ENCODE measurements at places on chromosomes 16 and 17.

DNA sequence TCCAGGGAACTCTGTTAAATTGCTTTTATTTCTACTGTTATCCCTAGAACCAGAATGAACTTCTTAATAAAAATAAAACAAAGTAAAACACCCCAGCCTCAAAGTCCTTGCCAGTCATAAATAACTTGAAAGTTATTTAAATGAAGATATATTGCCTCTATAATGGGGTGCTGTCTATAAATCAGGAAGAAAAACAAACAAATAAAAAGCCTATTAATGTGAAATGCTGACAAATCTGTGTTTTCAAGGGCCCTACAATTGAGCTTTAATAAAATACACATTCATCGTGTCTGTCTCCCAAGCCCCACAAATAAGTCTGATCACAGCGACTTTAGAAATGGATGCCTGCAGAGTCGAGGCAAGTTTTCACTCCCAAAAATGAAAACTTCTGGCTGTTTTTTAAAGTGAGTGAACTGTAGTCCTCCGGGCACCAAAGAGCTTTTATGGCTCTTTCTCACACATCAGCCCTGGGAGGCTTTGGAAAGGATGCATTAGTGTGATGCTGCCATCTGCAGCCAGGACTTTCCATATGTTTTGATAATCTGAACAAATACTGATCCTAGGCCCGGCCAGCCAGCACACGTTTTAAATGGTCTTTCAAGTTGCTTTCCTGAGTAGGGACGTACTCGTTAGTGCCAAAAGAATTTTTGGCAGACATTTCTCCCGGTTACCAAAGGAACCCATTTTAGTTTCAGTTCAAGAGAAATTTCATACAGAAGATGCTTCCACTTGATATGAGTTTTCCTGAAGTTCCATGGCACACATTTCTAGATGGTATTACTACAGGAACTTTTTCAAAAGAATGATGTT, 16.3 kb downstream of the NACA2 start:
- no peak for DNase-seq

DNA sequence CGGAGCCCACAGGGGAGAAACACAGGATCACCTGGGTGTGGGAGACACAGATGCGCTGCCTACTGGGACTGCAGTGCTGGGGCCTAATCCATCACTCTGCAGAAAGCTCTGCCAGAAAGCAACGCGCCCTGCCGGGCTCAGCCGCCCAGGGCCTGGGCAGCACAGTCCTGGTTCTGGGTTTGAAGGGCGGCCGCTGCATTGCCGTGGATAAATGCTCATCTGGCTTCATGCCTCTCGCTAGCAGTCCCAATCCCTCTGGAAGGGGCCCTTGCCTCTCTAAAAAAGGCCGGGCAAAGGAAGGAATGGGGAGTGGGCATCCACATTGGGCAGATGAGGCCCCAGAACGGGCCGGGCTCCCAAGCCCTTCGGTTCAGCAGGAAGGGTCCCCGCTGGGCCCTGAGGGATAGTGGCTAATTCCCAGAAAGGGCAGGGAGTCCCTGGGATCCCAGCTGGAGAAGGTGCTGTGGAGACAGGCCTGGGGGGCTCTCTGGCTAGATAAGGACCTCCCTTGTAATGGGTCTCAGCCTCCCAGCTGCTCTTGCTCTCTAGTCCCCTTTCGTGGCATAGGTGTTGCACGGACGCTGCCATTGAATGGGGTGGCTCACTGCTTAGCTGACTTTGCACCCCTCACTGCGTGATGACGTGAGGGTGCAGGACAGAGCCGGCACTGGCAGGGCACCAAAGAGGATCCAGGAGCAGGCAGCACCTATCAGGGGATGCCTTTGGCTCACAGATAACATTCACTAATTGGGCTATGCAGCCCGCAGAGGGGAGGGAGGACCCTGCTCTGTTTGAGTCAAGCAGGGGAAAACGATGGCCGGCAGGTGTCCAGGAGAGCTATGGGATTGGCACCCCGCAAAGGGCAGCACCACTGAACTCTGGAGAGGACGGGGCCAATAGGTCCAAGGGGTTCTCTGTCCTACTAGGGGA, 88.6 kb downstream of the PGS1 start:
- DNase-seq = no peak

DNA sequence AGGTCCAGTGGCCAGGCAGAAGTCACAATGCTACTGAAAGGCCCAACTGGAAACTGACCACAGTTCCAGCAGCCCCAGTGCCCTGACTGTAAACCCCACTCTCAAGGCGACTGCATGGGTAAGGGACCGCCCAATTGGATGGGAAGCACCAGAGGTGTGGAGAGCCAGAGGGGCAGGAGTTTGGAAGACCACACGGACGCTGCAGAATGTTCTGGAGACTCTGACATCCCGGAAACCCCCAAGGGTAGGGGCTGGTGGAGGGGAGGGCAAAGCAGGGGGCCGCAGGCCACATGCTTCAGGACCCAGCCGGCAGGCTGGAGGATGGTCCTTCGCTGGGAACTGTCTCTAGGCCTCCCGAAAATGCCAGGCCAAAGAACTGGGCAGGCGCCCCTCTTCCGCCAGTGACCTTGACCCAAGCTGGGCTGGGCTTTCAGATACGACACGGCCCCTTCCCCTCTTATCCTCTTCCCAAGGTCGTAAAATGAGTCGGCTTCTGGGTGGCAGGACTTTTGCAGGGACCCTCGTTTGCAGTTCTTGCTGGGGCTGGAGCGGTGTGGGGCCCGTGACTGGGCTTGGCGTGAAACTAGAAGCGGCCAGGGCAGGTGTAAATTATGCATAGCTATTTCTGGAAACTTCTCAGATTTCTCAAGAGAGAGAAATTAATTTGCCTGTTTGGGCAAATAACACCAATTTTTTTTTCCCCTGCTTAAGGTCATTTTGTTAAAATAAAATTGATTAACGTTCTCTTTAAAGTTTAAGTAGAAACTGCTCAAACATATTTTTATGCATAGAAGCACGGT, 110.2 kb downstream of the C16orf78 start:
- DNase-seq = no peak

GRCh38 chr17:73612031-73612472, 32.2 kb downstream of the SDK2 start:
- DNase-seq = no peak

All from breast epithelium (tissue), 4 donors.